LNCaP clone FGC (cell line): ENCODE measurements at places on chromosomes 16 and 17.

DNA sequence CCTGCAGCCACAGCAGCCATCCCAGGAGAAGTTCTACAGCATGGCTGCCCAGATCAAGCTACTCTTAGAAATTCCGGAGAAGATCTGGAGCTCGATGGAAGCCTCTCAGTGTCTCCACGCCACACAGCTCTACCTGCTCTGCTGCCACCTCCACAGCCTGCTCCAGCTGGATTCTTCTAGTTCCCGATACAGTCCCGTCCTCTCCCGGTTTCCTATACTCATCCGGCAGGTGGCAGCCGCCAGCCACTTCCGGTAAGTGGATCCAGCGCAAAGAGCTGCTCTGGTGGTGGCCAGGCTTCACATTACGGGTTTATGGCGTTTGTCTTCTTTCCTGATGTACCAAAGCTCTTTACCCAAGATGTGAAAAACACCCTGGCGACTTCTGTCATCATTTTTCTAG, 3.6 kb downstream of the COG1 start:
- peak; percentile 78 for DNase-seq

- DNase-seq = no peak
Measured at GRCh38 chr16:89902980-89903379, 15.7 kb upstream of the MC1R start.

GRCh38 chr17:1076299-1076981, 79.5 kb downstream of the TIMM22 start:
- DNase-seq = no peak

GRCh38 chr17:1959871-1960544, 65.1 kb downstream of the RTN4RL1 start:
- no peak for DNase-seq

GRCh38 chr17:81413497-81414135, 18.4 kb downstream of the BAHCC1 start:
- no peak for DNase-seq

GRCh38 chr16:48970216-48970615, 311.4 kb downstream of the CBLN1 start:
- no peak for DNase-seq

DNA sequence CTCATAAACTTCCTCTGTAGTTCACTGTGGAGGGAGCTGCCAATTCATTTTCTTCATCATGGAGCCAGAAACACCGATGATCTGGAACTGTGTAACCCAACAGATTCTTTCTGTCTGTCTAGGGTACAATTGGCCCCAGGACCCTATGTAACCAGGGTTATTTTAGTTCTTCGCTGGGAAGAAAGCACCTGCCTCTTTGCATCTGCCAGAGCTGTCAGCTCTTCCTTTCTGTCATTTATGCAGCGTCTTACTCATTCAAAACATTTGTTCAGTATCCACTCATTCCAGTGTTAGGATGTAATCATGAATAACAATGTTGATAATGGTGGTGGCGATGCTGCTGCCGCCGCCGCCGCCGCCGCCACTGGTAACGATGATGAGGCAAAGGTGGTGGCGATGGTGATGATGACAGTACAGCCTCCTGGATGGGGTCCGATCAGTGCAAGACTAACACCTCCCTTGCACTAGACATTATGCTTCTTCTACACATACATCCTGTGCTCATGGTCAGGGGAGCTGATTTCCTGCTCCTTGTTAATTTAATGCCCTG, 46.1 kb downstream of the IRX5 start:
- no peak for DNase-seq

- no peak for DNase-seq
Measured at GRCh38 chr17:78599419-78599818, 22.2 kb upstream of the DNAH17 start.

DNA sequence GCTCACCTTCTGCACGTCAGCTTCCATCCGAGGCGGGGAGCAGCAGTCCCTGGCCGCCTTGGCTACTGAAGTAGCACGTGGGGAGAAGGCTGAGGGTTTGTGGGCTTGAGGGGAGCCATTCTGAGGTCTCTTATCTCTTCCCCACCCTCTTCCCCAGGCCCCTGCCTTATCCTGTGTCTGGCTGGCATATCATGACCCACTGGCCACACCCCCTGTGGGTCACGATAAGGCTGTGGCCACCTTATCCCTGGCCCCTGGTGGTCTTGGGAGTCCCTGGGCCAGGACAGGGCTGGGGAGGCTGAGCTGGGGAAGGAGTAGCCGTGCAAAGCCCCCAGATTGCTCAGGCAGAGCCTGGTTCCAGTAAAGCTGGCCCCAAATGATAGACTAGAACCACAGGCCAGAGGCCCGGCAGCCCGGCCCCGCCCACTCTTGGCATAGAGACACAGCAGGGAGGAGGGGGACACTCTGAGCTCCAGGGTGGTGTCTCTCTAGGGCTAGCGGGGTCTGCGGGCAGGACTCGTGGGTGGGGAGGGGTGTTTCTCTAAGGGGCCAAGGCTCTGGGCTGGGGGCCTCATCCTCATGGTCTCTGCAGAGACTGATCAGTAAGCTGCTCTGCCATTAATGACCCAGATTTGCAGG, 7.6 kb downstream of the SPNS2 start:
- no peak for DNase-seq

- DNase-seq = peak; percentile 40
Measured at GRCh38 chr16:2194852-2195321, 1.5 kb downstream of the CASKIN1 start.

DNA sequence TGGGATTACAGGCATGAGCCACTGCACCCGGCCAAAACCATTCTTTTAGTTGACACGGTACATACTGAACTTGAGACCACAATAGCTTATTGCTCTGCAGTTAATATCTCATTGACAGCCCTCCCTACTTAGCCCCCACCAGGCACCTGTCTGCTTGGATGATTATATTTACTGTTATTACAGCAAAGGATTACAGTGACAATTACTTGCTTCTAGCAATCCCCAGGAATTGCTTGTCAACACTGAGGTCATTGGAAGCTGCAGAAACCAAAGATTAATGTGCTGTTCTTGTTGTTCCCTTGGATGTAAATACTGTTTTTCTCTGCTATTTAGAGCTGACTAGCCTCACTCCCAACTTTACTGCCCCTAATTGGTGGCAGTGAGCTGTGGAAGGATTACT, 211.2 kb downstream of the LGALS9B start:
- no peak for DNase-seq

DNA sequence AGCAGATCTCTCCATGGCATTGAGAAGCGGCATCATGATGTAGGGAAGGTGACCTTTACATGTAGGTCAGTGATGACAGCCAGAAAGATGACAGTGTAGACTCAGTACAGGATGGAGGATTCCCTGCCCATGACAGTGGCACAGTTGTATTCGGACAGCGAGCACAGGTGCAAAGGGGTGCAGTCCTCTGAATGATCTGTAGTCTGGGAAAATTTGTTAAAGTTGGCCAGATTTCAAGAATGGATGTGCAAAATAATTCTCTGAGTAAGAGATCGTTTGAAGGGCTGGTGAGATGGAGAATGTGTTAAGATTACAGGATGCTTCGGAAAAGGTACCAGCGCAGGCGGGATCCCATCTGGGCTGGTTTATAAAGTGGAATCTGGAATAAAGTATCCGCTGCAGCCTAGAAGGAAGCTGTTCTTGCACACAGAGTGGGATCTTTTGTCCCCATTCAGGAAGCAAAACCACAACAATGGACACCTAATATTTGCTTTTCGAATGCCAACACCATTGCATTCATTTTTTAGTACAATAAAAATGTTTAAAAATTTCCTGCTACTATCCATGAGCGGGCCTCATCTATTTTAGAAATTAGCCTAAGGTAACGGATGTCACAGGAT, 101.2 kb downstream of the RPTOR start:
- no peak for DNase-seq

DNA sequence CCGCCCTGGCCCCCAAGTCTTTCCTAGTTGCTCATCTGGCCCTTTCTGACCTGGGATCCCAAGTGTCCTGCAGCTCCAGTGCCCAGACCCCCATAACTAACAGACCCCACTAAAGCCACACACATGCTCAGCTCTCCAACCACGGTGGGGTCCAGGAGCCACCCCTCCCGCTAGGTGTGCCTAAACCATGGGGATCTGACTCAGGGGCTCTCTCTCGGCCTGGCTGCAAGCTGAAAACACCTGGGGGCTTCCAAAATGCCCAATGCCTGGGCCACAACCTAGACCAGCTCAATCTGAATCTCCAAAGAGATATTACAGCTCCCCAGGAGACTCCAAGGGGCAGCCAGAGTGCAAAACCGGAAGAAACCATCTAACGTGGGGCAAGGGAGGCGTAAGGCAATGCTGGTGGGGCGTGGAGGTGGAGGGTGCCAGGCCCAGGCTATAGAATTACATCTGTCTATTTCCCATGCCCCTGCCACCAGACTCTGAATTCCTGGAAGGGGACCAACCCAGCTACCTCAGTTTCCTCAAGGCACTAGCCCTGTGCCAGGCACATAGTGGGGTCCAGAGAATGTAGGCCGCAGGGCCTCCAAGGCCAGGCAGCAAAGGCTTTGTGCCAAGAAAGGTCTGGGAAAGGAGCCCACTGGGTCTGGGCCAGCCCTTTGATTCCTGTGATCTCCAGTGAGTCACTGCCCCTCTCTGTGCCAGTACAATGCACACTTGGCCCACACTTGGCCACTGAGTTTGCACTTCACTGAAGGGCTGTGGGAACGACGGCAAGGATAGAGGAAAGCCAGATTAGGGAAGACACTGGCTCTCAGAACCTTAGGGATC, 3.3 kb downstream of the CD2BP2 start:
- DNase-seq = peak; percentile 75

DNA sequence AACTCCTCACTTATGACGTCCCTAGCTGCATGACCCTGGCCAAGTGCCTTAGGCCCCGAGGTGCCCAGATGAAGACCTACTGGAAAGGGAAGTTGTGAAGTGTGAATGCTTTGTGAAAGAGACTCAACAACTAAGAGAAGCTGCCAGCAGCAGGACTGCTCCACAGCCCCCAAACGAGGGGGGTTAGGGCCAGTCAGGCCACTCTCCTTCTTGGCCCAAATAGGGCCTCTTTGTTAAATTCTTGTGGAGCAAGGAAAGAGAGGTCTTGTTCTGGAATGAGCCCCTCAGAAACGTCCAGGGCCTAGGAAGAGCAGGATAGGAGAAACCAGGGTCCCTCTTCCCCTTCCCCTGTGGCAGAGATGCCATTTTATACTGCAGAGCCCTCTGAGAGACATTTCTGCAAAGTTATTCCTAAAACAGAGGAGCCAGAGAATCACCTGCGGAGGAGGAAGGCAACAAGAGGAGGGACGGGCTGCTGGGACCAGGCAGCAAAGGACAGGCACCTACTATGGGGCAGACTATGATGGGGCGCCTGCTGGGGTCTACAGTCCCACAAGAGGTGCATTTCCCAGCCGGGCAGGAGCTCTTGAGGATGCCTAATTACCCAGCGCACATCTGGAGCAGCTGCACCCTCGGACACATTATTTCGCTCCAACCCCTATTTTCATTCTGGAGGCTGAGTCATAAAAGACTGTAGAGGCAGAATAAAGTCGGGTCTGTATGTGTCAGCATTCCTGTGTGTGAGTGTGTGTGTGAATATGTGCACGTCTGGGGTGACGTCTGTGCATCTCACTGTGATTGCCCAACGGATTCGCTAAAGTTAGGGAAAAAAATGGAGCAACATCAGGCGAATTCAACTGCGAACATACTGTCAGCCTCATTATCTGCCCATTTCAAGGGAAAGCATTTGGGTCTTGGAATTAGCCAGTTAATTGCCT, 11.4 kb upstream of the HOXB9 start:
- no peak for DNase-seq

DNA sequence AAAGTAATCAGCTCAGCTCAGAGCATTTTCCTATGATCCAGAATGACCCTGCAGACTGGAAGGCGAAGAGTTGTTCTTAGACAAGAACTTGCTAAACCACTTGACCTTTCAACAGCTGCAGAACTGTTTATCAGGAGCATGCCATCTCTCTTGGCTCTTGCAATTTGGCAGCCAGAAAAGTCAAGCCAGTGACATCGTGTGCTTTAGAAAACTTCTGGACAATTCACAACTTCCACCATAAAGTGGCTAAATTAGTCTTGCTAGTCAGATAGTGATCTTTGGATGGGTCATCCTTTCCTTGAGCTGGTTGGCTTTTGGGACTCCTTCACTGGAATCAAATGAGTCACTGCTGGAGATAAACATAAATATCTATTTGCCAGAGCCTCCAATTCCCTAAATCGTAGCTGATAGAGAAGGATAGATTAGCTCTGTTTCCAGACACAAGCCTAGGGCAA, 146.5 kb downstream of the MAP2K6 start:
- peak; percentile 85 for DNase-seq

DNA sequence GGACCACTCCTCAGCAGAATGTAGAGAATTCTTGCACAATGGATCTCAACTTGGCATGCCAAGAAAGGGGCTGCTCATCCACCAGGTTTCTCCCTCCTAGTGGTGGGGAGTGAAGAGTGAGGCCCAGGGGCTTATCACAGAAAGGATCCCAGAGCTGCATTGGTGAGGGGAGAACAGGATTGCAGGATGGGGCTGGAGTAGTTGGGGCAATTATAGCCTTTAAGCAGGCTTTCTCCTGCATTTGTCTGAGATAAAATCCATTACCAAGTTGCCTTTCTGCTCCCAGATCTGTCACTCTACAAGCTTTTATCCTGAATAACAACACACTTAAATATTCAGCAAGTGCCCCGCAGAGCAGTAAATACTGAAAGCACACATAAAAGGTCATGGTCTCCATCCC, 130.8 kb upstream of the CES5A start:
- DNase-seq = no peak
